ENCODE measurements at places on chromosomes 4 and X.

GRCh38 chrX:15989716-15990115 is 133.6 kb upstream of the GRPR start:
- no peak for DNase-seq

GRCh38 chr4:86381431-86381830 is 21.6 kb upstream of the MAPK10 start:
- no peak for DNase-seq

- DNase-seq = no peak
Measured at GRCh38 chrX:42973321-42973720, 195.4 kb upstream of the PPP1R2C start.

DNA sequence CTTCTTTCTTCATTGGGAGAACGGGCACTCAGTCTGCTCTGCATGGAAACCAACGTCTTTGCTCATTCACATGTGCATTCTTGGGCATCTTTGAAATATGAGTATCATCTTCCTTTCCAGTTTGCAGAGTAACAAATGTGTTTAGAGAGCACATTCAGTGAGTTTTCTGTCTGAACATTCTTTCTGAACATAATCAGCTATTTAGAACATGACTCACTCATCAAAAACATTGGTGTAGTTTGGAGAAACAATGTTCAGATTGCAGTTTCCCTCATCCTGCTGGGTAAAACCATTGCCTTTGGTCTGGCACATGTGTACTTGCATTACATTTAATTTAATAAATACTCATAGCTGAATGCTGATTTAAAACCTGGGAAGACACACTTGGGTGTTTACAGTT is 81.5 kb upstream of the F9 start:
- DNase-seq = no peak

DNA sequence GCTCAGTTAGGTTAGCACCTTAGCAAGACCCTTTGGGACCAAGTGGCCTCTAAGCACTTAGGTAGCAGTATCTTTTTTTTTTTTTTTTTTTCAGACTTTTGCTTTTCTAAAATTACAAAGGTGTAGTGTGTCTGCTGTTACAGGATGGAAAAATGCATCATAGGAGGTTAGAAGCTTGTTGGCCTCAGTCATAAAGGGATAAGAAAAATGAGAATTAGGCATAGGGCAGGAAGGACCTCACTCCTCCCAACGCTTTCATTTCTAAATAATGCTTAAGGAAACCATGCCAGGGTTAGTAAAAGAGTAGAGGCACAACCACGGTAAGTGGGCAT is 148.4 kb upstream of the PLAC1 start:
- DNase-seq = no peak

DNA sequence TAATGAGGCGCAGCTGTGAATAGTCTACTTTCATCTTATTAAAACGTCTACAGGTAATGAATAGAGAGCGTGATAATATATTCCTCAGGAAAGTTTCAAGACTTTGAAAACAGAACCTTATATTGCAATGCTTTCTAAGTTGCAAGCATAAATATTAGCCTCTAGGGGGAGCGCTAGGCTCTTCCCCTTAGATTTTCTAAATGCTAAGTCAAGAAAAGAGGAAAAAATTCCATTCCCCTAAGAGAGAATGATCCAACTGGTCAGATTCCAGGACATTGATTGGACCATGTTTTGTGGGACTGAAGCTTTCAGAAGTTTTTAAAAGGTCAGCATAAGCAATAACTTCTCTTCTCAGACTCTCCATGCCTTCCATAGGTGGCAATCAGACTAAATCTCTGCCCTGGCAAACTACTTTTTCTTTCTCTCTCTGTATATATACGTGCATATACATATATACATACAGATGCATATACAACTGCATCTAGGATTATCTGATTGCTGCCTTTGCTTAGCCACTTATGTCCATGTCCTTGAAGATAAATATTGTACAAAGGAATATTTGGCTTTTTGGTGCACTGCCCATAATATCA is 492.9 kb downstream of the INPP4B start:
- no peak for DNase-seq

DNA sequence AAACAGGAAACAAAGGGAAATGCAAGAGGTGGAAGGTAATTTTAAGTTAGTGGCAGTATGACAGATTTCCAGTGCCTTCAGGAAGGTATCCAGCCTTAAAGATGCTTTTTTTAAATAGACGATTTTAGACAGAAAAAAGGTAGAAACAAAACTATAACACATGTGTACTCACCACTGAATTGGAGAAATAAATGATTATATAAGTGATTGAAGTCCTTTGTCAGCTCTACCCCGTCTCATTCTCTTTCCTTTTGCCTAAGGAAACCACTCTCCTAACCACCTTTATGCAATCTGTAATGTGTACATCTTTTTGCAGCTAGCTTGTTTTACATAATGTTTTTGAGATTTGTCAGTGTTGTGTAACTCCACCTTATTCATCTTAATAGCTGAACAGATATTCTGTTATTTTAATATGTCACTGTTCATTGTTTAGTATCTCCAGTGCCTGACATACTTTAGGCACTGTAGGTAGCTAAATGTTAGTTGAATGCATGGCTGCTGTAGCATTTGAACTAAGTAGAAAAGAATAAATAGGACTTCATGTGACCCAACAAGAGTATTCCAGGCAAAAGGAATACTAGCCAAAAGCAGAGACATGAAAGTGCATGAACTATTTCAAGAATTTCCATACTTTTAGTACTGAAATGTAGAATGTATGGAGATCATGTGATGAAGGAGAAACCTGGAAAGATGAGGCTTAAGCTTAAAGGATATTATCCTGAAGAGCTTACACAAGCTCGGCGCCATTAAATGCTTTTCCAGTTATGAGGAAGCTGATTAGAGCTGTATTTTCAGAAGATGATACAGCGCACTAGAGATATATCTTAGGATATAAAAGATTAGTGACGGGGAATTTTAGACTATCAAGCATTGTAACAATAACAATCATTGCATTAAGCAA is 865 bp downstream of the FAM200B start:
- no peak for DNase-seq

DNA sequence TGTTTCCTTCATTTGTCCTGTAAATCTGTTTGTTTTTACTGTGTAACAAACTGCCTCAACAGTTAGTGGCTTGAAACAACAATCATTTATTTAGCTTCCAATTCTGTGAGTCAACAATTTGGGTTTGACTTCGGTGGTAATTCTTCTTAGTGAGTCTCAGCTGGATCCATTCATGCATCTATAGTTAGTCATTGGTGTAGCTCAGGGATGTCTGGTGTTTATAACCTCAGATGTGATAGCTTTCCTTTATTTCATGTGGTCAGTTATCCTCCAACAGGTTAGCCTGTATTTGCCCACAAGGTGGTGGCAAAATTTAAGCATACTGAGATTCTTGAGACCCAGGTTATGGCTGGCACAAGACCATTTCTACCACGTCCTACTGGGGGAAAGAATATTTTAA is 1267.2 kb downstream of the RAPGEF2 start:
- no peak for DNase-seq

DNA sequence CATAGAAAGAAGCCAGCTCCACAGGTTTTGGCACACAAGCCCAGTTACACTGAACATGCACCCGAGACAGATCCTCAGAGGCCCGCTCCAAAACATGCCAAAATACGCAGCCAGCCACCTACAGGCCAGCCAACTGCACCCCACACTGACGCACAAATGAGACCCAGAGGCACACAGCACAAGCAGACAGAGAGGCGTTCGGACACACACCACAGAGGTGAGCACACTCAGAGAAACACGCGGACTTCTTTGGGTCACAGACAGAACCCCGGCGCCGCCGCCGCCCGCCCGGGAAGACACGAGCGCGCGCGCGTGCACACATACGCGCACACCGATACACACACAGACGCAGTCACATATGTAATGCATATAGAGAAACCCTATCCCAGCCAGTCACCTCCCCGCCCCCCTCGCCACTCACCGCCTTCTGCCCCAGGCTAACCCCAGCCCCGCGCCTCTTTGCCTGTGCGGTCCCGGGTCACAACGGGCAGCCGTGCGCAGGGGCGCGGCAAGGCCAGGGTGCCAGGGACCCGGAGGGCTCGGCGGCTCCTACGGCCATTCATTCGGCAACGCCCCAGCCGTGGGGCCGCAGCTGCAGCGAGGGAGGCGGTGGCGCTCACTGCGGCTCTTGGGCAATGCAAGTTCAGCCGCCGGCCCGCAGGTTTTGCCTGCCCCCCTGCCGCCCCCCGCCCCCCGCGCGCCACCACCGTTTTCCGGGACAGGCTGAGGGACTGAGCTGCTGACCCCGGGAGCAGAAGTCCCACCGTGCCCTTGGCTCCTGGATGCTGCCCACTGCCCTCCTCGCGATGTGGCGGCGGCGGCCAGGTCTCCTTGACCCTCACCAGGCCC is 553 bp downstream of the SEPTIN6 start:
- no peak for DNase-seq

GRCh38 chrX:46793386-46794143 is 34.6 kb upstream of the SLC9A7 start:
- no peak for DNase-seq

DNA sequence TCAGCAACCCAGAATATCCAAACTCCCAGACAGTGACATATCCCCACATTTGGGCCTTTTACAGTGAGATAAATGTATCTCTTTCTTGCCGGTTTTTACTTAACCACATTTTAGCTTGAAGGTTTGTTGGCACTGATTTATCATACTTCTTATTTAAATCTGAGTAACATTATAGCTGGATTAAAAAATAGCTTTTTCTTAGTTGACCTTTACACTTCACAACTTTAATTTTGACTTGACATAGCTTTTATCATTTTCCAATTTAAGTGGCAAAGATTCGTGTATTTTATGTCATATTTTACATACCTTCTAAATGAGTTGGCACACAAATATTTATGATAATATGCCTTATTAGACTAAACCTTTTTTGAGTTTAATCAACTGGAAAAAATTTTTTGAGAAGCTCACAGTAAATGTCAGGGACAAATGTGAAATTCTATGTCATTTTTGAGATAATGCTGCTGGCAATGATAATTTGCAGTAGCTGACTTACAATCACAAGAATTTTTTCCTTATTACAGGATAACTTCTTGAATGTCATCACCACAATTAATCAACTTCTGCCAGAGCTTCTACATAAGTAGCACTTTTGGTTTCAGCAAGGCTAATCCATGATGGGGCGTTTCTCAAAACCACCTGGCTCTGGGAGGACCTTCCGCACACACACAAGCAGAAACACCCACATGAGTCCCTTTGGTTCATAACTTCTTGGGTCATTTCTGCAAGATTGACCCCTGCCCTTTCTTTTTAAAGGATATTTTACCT is 80.3 kb downstream of the SYTL5 start:
- no peak for DNase-seq

- DNase-seq = no peak
Measured at GRCh38 chr4:30760551-30760950, 40.4 kb downstream of the PCDH7 start.

DNA sequence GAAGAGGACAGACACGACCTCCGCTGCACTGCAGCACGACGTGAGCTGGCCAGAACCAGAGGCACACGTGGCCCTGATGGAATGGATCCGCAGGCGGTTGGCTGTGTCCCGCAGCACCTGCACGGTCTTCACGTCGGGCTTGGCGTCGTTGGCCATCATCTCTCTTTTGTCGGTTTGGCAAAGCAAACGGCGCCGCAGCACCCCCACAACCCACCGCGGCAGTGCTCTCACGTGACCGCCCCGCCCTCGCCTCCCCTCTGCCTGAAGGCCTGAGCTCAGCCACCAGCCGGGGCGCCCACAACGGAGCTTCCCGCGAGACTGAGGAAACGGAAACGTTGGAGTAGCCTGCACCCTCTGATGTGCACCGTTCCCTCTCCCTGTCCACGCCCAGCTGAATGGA is at the start of gene TKTL2:
Gene TKTL2 (minus strand): TSS at position 179 of the 400 bp plus-strand sequence. CDS start 20 bp downstream, at position 159.
- no peak for DNase-seq

DNA sequence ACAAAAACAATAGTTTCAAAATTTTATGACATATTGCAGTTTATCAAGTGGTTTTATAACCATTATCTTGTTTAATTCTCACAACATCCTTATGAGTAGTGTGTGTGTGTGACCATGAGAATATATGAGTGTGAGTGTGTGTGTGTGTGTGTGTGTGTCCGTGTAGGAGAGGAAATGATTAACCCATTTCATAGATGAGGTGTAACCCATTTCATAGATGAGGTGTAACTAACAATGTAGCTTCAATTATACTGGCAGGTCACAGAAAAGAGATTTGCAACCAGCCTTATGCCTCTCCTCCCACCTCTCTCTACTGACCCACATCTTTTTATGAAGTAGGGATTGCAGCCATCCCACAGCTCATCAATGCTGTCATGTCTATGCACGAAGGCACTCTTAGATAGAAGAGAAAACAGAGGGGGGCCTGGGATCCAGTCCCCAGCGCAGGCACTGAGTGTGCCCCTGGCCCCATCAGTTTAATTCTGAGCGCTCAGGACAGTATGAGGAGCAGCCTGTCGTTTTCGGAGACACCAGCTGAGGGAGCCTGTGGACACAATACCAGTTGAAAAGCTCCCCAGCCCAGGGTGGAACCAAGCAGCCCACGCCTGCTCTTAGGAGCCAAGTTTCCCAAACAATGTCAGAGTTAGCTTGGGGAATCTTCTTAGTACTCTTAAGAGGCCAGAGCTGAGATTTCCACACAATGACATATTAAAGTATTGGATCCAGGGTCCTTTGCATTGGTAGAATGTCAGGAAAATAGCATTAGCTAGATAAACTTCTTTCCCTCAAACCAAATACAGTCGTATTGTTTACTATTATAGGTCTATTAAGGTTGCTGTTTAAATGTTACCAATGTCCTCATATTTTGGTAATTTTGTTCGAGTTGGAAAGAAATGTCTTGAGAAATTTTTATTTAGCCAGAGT is 88.6 kb downstream of the PALLD start:
- DNase-seq = no peak

GRCh38 chrX:30513284-30513683 is 64.3 kb downstream of the TASL start:
- DNase-seq = no peak

DNA sequence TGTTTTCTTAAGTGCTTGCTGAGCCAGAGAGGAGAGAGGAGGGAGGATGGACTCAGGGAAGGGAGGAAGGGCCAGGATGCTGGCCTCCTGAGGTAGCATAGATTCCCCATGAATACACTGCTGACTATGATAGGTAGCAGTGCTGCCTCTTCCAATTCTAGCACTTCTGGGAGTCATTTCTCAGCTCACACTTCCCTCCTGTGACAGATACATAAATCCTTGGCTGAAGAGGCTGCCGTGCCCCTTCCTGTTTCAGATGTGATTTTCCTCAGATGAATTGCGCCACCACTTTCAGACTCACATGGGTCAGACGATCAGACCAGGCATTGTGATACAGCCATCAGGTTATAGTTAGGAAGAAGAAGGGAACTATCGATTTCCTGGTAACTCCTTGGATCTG is 22.4 kb downstream of the TSC22D3 start:
- no peak for DNase-seq

GRCh38 chr4:88998891-88999290 is 58.1 kb downstream of the FAM13A start:
- DNase-seq = no peak

GRCh38 chr4:184250795-184251669 is 33.4 kb upstream of the ENPP6 start:
- DNase-seq = no peak
